ENCODE measurements at places on chromosomes 3 and 15. TPM values are rescaled to one million over a fixed set of nuclear protein-coding genes. Genes with fewer than 3 reads are reported as not detected.

DNA sequence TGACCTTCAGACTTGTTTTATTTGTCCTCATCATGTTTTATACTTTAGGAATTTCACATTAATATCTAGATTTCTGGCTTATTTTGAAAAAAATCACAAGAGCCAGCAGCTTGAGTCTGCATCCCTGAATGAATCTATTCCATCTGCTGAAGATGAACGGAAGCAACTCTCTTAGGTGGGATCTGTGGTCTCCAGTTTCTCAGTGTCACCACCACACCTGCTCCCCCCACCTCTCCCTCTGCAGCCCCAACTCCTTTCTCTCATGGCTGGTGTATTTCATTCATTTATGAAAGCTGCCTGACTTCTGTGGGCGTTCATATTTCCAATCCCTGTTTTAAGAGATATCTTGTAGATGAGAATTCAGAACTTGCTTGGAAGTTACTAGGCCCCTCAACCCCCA is 102.1 kb upstream of the AGBL1 start:
- no peak for DNase-seq

DNA sequence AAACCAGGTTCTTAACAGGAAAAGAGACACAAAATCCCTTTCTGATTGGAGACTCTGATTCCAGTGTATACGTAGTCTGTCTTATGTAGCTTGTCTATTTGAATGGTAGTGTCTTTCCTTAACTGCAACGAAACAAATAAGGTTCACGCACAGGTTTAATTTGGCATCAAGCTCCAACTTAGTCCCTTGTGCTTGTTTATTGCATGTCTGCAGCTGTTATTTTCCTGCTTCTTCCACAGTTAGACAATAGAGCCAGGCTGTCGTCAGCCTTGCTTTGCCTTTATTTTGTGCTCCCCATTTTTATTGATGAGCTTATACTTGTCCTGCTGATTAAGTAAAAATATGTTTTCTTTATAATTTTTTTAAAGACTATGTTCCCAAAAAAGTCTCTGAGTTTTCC is 152.7 kb upstream of the CDIN1 start:
- DNase-seq: no peak

DNA sequence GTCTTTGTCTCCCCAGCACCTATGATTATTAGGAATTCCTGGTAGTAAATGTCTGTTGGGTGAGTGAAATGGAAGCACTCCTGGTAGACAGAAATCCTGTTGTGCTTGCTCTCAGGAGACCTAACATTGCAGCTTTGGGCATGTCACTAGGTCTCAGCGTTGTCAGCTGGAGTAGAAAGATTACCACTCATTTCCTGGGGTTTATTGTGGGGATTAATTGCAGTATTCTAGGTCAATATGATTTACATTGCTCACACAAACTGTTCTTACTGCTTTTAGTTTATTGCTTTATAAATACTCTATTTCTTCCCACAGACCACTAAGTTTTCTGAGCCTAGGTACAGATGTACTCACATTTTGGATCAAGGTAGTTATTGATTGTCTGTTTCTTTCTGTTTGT is 5.1 kb downstream of the TSEN2 start:
- DNase-seq: no peak

DNA sequence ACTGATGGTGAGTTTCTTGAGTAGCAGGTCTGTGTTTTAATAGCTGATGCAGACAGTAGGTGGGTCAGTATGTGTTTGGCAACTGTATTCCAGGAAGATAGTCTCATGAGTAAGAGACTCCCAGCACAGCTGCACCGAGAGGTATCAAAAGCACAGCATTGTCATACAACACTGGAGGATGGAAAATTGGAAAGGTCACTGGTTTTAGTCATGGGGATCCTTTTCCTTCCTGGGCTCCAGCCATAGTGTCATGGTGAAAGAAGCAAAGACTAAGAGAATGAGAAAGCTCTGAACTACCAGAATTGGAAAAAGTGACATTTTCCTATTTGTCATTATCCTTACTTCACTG is 61.5 kb downstream of the P3H2 start:
- DNase-seq: no peak

DNA sequence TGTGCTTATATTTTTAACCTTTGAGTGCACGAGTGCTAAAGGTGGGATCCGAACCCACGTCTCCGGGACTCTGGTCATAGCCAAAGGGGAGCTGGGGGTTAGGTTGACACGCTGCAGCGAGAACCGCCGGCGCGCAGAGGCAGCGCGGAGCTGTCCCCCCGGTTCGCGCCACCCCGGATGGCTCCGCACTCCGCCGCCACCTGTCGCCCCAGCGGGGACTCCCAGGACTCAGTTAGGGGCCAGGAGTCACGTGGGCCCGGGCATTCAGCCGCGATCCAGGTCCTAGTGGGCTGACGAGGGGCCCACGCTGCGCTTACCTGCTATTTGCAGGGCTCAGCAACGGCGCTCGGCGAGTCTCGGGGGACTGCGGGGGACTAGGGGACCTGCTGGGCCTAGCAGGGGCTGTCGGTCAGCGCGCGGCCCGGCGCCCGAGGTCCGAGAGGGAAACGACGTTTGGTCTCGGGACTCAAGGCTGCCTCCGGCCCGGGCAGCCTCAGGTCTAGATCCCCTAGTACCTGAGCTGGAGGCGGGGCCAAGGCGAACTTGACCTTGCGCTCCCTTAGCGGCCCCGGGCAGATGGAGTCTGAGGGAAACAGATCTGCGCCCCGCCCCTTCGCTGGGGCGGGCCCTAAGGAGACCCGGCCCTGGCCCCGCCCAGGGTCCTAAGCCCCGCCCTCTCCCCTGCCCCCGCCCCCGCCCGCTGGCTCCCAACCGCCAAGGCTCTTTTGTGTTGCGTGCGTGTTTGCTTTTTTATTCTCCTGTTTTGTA is at the start of gene NMNAT3:
NMNAT3 (minus strand) TSS at position 585 of the 768 bp plus-strand sequence. CDS start 50,248 bp downstream, outside the sequence.
- peak; percentile 67 for DNase-seq

GRCh38 chr3:8739757-8740504 is 6.3 kb downstream of the CAV3 start:
- DNase-seq: peak; percentile 97

DNA sequence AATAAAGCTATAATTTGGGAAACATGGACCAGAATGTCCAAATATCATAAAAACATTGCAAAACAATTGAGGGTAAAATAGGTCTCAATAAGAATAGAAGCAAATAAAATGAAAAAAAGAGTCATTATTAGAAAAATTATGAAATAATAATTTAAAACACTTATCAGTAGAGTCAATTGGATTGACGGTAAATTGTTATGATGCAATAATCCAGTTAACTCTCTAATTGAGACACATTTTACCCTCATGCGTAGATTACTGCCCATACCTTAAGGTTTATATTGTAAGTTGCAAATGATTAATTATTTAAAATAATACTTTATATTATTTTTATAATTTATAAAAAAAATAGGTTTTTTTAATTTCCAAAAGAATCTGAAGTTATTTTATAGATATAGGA is 73.4 kb upstream of the POU1F1 start:
- DNase-seq: no peak

- no peak for DNase-seq
Observed at GRCh38 chr3:173930251-173930650, 532.7 kb downstream of the NLGN1 start.

DNA sequence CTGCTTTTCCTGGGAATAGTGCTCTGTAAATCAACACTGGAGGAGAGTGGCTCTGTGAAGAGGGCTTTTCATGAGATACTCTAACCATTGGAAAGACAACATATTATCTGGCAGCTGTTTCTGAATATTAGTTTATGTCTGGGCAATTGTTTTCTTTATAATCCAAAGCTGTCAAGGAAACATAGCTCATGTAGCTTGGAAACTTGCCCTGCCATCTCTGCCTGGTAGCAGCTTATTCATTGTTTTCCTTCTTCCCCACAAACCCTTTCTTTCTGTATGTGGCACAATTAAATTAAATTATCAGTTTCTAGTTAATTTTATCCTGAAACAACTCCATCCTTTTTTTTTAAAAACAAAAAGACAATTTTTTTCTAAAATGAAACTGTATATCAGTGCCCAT is 160.0 kb downstream of the EDEM1 start:
- no peak for DNase-seq

DNA sequence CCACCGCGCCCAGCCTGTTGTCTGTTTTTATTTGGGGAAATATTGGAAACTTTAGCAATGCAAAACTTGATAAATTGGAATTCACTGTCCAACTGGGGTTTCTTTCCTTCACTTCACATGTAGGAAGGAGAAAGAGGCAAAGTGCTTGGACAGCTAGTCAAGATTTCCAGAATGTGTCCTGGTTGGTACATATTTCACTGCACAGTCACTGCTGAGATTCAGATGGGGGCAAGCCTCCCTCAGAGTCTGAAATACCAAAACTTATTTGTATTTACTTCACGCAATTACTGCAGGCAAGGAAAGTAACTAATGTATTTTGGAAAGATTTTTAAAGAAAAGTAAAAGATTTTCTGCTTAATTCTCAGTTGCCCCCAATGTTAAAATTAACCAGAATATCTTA is 21.0 kb downstream of the LRRC31 start:
- DNase-seq: no peak

DNA sequence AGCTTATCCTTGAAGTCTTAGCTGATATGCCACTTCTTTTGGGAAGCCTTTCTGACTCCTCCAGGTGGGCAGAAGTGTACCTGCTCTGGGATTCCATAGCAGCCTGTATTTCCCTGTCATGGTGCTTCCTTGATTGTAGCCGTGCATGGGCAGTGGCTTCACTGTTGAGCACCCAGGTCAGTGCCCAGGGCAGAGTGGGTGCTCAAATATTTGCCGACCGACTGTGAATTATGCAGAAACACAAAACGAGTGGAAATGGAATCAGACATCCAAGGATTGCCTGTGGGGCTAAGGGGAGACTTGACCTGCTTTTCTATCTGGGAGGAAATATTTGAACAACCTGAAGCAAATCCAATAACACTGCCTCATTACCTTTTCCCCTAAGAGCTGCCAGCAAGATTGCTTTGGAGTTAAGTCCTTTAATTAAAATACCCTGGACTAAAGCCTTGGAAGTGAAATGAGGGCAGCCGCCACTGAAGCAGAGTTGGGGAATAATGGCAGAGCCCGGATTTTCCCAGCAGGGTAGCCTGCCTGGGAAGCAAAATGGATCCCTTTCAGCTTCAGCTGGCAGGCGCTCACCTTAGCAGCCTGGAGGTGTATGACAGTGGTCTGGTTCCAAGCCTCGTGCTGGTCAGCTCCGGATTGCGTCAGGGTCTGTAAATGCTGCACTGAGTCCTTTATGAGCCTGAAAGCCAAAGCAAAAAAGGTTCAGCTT is 14.9 kb downstream of the ACOX2 start:
- DNase-seq: peak; percentile 73

- DNase-seq: peak; percentile 38
Observed at GRCh38 chr3:181839039-181839915, 127.6 kb downstream of the SOX2 start.

DNA sequence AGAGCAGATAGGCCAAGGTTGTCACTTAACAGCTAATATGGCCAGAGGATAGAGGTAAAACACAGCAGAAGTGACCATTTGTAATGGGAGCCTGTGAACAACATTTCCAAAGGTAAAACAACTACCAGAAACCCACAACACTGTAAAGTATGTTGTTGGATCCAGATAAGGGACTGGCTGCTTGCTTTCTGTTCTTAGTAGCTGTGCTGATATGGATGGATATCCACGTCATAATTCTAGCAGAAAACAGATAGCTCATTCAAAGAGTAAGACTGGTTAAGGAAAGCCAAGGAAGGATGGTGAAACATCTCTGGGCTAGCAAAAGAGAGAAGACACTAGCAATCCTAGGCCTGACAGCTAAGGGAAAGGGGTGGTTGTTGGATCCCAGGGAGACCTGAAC is 36.9 kb upstream of the SPRED1 start:
- DNase-seq: no peak

GRCh38 chr3:159266779-159267178 is 464.9 kb downstream of the MFSD1 start:
- DNase-seq: peak; percentile 15

- no peak for DNase-seq
Observed at GRCh38 chr15:89389841-89390603, 55.4 kb upstream of the POLG start.

- DNase-seq: peak; percentile 49
Observed at GRCh38 chr3:153889905-153890334, 231.3 kb upstream of the ARHGEF26 start.

DNA sequence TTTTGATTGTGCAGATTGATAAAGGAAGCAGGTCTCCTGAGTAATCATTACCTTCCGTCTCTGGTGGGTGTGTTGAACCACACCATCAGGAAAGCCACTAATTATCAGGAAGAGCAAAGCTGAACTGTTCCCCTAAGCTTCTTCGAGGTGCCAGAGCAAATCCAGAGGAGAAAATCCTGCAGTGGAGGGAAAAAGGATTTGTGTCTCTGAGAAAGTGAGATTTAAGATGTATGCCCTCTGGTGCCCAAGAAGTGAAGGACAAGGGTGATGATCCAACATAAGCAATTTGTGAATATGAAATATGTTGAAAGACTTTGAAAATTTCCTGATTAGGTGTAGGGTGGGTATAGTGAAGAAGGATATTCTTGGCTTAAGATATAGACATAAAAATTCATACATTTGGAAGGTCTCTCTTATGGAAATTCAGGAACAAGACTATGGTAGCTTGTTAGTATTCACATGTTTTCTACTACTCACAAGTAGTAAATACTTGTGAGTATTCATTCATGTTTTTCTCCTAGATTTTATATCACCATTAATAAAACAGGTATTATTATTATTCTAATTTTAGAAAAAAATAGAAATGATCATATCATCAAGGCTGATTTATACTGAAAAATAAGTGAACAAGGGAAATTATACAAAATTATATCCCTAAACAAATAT is 34.8 kb downstream of the COMMD2 start:
- DNase-seq: peak; percentile 77

- no peak for DNase-seq
Observed at GRCh38 chr15:56786966-56787365, 53.7 kb upstream of the ZNF280D start.

DNA sequence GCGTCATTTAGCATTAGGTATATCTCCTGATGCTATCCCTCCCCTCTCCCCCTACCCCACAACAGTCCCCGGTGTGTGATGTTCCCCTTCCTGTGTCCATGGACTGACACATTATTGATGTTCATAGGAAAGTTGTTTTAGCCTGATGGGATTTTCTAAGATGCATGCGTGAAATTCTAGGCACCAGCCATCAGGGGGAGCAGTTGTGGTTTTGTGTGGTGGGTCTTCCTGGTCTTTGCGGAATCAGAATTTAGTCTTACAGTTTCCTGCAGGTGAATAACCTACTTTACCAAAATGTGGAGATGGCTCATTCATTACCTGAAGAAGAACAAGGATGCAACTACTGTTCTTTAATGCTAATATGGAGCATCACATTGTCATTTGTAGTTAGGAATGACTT is 455.0 kb upstream of the THBS1 start:
- DNase-seq: peak; percentile 54

- peak; percentile 75 for DNase-seq
Observed at GRCh38 chr3:632571-633170, 436.1 kb downstream of the CHL1 start.

TGM4 gene
- total RNA-seq: 0.35 TPM

SAMMSON gene
- total RNA-seq: not detected

DNAJA4 gene
- total RNA-seq: 11.1 TPM

ECE2 gene
- not detected for total RNA-seq

NUP210 gene
- total RNA-seq: 3.6 TPM

SOX14 gene
- total RNA-seq: not detected

CCDC9B gene
- total RNA-seq: 165 TPM

BFSP2 gene
- not detected for total RNA-seq

All from renal cortical epithelial cell (primary cell).